ENCODE measurements at places on chromosomes 1 and 21.

DNA sequence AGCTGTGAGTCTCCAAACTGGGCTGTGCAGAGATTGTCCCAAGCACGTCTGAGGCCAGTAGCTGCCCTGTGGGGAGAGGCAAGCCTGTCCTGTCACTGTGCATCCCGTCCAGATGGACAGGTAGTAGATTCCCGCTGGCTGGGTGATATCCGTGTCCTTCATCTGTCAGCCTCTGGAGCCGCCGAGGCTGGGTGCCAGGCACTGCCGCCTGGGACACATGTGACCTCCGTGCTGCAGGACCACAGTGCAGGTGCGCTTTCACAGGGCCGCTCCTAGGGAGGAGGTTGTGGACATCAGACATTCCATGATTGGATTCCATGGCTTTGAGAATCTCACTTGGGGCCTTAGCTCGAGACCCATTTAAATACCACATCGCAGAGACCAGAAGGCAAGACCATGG lies 4.7 kb downstream of the PDXK start:
- no peak for DNase-seq

- DNase-seq = no peak
These were observed 19.5 kb downstream of the GPBP1L1 start for GRCh38 chr1:45666836-45667235.

DNA sequence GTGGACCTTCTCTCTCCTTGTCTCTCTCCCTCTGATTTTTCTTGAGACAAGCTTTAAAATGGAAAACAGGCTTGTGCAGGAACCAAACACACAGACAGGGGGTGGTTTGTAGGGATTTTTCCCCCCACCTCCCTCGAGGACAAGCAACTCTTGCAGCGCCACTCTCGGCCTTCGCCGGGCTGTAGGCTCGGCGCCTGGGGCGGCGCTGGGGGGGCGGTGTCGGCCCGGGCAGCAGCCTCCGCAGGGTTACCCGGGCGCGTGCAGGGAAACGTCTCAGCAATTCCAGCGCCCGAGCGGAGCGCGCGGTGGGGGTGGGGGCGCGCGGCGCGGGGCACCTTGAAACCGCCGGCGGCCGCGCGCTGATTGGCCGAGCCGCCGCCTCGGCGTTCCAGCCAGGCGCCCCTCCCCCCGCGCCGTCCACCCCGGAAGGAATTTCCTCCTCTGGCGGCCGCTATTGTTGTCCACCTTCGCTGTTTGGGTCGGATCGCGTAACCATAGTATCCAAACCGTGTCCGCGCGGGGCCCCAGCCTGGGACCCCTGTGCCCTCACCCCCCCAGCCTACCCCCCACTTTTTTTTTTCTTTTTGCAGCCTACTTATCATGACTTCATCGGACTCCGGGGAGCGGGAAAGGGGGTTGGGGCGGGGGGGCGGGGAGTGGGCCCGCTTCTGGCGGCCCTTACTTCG lies 59.8 kb upstream of the ACOT11 start:
- peak; percentile 76 for DNase-seq

DNA sequence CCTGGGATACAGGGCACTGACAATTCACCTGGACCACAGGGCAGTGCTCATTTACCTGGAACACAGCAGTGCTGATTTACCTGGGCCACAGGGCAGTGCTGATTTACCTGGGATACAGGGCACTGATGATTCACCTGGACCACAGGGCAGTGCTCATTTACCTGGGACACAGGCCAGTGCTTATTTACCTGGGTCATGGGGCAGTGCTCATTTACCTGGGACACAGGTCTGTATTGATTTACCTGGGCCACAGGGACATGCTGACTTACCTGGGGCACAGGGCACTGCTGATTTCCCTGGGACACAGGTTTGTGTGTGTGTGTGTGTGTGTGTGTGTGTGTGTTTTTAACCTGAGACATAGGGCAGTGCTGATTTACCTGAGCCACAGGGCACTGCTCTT lies 261.7 kb downstream of the MATN1 start:
- DNase-seq = no peak
